Stimulated activated CD4-positive, alpha-beta T cell treated with anti-CD3 and anti-CD28 coated beads, Interleukin-12 subunit alpha, Interleukin-12 subunit beta, amount 100 ng/mL, for 48 hours (primary cell): ENCODE measurements at places on chromosomes 2 and 18.

DNA sequence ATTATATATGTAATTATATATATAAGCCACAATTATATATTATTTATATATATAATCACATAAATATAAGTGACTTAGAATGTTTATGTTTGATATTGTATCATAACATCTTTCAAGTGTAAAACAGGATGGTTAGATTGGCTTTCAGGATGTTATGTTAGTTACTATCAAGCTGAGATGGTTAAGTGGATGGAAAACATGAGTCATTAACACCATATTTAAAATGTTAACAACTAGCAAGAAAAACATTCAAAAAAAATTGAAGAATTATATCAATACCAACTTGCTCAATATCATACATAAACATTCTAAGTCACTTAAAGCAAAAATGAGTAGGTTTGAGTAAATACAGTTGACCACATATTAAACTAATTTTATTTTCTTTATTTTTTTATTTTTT, 21.8 kb upstream of the RAB27B start:
- DNase-seq = no peak

DNA sequence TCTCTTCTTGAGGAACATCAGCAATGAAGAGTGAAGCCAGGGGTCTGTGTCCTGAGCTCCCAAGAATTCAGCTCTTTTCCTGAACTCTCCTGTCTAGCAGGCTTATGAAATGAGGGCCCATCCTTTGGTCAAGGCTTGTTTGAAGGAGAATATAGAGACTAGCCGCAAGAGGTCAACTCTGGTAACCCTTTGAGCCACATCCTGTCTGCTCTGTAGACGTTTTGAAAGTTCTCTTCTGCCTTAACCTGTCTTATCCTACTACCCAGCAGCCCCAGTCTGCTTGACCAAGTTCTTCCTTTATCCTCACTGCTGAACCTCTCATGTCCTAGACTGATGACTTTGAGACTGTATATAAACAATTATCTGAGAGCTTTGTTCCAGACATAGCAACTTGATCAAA, 5.4 kb downstream of the SEMA4F start:
- DNase-seq = no peak

- no peak for DNase-seq
Measured at GRCh38 chr18:11511434-11512095, 97.8 kb upstream of the SLC35G4 start.

GRCh38 chr2:11406267-11406957, 59.5 kb downstream of the E2F6 start:
- DNase-seq = no peak

DNA sequence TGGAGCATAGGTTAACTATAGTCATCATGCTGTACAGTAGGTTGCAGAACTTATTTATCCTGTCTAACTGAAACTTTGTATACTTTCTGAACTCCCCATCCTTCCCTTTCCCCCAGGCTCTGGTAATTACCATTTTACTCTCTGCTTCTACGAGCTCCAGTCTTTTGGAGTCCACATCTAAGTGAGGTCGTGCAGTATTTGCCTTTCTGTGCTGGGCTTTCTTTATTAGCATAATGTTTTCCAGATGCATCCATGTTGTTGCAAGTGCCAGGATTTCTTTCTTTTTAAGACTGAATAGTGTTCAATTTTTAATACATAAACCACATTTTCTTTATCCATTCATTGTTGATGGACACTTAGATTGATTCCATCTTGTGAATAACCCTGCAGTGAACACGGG, 464.1 kb downstream of the TGIF1 start:
- DNase-seq = no peak

- no peak for DNase-seq
Measured at GRCh38 chr2:208708486-208708885, 301.9 kb downstream of the PTH2R start.

DNA sequence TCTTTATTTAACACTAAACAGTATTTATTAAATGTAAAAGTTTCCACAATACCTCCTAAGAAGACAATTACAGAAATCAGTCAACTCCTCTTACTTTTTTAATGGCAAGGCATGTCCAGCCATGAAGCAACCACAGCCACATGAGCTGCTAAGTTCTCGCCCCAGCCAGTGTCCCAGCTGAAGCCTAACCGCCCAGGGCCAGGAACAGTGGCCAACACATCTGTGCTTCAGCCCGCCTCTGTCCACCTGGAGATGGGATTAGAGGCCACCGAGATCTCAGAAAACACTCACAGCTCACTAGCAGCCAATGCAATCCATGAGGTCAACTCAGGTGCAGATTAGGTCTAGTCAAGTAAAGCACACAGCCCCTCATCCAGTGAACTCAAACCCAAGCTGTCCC, 40.2 kb downstream of the PID1 start:
- no peak for DNase-seq

DNA sequence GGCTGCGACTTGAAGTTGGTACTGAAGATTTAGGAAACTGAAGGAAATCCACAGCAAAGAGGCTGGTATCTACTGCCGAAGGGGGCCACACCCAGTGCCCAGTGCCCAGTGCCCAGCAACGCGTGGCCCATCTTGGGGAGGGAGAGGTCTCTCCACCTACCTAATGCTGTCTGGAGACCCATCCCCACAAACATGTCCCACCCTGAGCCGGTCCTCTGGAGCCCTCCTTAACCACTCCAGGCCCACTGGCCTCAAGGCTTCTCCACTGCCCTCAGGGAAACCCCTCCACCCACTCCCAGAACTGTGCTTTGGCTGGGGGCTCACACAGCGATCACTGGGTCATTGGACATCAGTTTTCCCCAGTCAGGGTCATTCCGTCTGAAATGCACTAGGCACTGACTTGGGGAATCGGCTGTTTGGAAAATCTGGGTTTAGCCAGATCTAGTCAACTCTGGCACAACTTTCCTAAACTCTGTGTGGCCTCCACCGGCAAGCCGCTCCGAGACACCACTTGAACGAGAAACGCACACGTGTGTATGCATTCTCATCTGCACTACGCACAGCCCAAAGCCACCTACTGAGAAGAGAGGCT, 20.1 kb downstream of the GPR55 start:
- DNase-seq = no peak

DNA sequence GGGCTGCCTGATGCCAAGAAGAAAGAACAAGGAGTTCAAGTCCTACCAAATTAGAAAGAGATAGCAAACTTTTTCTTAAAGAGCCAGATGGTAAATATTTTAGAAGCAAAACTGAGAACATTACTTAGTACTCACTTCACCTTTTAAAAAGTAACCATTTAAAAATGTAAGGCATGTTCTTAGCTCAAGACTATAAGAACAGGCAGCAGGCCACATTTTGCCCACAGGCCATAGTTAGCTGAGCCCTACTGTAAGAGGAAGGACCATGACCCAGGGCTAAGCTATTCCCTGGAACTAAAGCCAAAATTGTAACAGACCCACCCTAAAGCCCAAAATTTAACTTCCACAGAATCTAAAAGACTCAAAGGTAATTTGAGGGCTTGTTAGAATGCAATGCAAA, 31.3 kb downstream of the USP40 start:
- no peak for DNase-seq

GRCh38 chr2:162011706-162012564, 62.1 kb downstream of the DPP4 start:
- no peak for DNase-seq

GRCh38 chr2:157933160-157933920, 57.2 kb upstream of the ACVR1 start:
- DNase-seq = no peak
